Nucleus accumbens (tissue), 56 donors: ENCODE measurements at places on chromosomes 6 and 20.

DNA sequence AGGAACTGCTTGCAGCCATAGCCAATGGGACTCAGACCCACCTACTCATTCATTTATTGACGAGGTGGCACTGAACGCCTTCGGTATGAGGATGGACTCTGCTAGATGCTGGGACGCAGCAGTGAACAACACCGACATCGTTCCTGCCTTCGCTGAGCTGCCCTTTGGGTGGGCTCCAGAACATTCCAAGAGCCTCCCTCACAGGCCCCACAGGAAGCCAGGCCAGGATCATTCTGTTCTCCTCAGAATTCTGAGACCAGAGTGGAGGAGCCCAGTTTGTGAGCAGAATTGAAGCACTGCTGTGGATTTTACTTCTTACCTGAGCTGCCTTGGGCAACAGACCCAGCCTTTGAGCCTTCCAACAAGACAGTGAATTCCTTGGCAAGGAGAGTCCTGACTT, 82.1 kb downstream of the KCNB1 start:
- DNase-seq, result no peak

- DNase-seq, result no peak
Measured at GRCh38 chr6:29414588-29414987, at the start of gene OR12D1. Gene OR12D1 (plus strand): TSS chr6:29414928.

- DNase-seq, result no peak
Measured at GRCh38 chr20:23244156-23244915, 106.3 kb upstream of the NXT1 start.

DNA sequence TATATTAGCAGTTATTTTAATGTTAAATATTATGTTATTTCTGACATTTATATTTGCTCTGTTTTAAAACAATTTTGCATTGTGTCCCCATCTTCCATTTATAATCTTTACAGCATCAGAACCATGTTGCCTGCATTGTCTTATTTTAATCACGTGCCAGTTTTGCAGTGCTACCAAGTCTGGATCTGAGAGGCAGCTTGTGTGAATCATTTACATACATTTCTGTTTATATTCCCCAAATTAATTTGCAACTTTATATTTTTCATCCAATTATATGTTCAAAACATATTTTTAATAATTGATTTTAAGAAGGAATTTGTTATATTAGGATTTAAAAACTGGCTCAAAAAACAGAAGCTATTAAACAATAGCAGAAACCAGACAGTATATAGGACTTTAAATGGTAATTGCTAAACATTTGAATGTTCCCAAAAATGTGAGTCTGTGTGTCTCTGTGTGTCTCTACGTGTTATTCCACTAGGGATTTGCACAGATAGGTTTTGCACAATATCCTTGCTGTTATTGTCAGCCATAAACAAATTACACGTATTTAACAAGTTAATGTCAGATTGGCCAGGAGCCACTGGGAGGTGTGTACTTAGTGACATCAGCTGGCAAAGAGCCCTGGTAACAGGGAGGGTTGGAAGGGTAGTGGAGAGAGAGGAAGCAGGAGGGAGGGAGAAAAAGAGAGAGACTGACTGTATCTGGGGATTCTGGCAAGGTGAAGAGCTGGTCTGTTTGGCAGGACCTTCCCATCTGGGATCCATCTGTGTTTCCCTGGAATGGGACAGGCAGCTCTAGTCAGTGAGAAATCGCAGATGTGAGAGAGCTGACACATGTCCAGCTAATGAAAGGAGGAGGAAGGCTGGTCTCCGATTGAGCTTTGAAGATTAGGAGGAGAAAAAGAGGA, 72.1 kb downstream of the CBFA2T2 start:
- peak; percentile 14 for DNase-seq

DNA sequence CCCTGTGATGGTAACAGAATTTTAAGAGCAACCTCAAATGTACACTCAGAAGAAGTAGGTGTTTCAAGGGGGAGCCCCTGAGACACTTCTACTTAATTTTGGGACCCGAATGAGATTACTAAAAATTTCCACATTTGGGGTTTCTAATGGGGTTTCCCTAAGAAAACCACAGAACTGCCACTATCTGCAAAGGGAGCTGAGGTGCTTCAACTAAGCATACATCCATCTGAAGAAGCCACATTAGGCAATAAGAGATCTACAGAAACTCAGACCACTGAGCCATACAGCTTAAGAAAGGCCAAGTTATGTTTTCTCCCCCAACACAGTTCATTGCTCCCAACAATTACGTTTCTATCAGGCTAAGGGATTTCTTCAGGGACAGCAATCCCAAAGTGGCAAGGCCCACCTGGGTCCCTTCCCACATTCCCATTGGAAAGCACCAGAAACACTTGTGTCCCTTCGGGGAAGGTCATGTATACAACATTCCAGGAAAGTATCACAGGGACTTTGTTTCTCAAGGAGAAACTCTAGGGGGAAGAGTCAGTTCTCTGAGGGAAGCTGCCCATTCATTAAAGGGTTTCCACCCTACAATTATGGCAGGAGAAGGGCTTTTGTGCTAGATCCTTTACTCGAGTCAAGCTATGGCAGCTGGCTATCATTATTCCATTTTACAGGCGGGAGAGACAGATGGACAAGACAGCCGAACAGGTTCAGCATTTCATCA, 5.0 kb downstream of the BCL2L1 start:
- no peak for DNase-seq

DNA sequence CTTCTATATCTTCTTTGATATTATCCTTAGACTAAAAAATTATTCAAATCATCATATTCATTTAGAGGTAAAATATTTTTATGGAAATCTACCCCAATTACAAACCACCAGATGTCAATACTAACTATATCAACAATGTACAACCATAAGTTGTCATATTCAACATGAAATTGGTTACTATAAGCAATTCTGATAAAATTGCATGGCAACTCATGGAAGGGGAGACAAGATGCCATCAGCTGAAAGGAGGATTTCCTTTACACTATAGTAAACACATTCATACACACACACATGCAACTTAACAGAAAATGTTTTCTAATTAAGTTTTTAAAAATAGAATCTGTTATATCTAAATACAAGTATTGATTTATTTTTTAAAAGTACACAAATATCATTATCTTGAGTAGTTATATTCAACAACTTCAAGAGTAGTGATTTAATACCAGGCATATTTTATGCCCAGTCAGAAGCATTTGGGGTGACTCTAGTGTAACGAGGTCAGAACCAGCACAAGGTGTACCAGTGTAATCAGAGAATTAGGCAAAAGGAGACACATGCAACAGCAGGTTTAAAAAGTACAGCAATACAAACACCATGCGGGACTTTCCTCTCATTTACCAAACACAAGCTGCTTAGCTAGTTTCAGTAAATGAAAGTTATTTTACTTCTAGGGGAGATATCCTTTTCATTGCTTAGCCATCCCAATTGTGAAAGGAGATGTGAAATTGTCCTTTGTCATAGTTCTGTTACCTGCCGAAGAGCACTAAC, 1.0 kb downstream of the FILIP1 start:
- no peak for DNase-seq
